ENCODE measurements at places on chromosomes 7 and 10. TPM values are rescaled to one million over a fixed set of nuclear protein-coding genes. Genes with fewer than 3 reads are reported as not detected.
A peak's percentile ranks its signal among the peaks of the same experiment; 100 is the strongest.

SFTPD gene
- not detected for total RNA-seq

- DNase-seq: no peak
Measured at GRCh38 chr10:75014516-75015230, 96.8 kb upstream of the SAMD8 start.

CPXM2 gene
- not detected for total RNA-seq

- no peak for DNase-seq
Measured at GRCh38 chr10:78207776-78208175, 174.1 kb downstream of the RPS24 start.

- DNase-seq: peak; percentile 2
Measured at GRCh38 chr10:43254199-43254730, 12.6 kb downstream of the RASGEF1A start.

ODAD2 gene
- total RNA-seq: not detected

DNA sequence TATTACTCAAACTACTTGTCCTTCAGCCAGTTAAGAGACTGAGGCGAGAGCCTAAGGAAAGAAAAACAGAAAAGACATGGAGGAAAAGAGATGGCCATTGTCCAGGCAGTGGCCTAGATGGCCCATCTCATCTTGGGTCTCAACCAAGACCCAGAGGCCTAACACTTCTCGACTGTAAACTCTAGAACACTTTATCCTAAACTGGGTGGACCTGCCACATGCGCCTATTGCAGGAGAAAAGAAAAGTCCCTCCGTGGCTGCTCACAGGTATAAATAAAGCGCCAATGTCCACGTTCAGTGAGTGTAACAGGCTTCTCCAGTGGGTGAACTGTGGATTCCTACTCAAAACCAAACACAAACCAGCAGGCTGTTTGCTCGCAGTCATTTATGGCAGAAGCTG, 92.7 kb upstream of the DDC start:
- DNase-seq: no peak

GRCh38 chr7:417973-418601, 101.6 kb downstream of the PDGFA start:
- no peak for DNase-seq

- no peak for DNase-seq
Measured at GRCh38 chr10:6044751-6045313, 17.3 kb downstream of the IL2RA start.

PLAU gene
- total RNA-seq: 0.10 TPM

DNA sequence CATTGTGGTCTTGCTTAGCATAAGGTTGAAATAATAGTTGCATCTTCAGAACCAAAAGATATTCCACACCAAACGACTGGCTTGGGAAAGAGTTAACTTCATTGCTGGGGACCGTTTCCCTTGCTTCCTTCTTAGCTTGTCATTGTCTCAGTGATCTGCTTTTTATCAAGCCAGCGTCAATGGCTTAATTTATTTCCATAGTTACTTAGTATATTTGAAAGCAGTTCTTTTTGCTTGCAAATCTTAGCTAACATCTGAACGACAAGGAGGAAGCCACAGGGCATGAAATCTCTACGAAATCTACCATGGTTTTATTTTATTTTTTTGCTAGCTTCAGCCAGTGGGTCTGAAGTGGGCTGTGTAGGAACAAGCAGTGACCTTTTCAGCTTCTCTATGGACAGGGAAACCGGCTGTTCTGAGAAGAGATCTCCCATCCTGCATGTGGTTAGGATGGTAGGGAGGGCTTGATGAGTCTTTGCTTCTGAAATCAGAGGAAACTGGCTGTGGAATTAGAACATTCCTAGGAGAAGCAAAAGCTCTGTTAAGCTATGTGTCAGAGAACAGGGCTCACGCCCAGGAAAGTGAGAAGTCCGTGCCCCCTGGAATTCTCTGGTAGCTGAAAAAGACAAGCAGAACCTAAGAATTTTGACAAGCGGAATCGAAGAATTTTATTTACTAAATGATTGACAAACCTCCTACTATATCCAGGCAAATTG, 8.0 kb downstream of the SLC18A2 start:
- DNase-seq: no peak

RAB19 gene
- total RNA-seq: 0.55 TPM

TBX20 gene
- 0.11 TPM for total RNA-seq

GRCh38 chr10:91604553-91605534, 28.0 kb downstream of the PPP1R3C start:
- no peak for DNase-seq

- DNase-seq: peak; percentile 49
Measured at GRCh38 chr10:70477661-70478162, 855 bp upstream of the PALD1 start.

CDC14C gene
- not detected for total RNA-seq

GRCh38 chr7:81869670-81870069, 99.8 kb upstream of the HGF start:
- DNase-seq: no peak

DNA sequence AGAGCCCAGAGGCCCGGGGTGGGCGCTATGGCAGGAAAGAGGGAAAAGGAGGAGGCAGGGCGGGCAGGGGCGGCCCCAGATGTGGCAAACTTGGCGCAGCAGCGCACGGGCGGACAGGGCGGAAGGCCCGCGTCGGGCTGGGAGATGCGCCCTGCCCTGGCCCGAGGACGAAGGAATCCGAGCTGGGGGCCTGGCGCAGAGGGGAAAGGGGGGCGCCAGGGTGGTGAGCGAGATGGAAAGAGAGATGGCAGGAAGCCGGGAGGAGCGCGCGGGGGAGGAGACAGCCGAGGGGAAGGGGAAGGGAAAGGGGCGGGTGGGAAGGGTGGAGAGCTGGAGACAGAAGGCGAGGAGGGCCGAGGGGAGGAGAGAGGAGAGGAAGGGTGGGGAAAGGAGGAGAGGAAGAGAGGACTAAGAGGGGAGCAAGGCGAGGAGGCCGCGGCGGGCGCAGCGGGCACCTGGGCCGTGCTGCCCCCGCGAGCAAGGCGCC, at the start of gene MARVELD1:
Gene MARVELD1, plus strand, starts transcription at position 392 of the 487 bp plus-strand sequence. CDS start 147 bp downstream, outside the sequence.
- DNase-seq: no peak

DNA sequence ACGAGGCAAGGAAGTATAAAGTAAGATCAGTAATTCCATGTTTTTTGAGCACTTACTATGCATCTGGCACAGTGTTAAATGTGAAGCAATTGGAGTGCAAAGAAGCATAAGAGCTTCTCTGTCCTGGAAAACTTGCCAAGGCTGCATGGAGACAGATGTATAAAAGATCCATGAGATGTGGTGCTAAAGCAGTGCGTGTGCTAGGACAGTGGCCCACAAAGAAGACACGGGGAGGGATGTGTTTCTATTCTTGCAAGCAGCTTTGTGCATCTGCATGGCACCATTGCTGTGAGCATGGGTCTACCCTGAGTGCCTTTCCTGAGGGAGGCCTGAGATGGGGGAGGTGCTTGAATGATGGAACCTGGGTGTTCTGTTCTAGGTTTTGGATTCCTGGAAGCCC, 5.1 kb upstream of the CDHR3 start:
- DNase-seq: no peak

DNA sequence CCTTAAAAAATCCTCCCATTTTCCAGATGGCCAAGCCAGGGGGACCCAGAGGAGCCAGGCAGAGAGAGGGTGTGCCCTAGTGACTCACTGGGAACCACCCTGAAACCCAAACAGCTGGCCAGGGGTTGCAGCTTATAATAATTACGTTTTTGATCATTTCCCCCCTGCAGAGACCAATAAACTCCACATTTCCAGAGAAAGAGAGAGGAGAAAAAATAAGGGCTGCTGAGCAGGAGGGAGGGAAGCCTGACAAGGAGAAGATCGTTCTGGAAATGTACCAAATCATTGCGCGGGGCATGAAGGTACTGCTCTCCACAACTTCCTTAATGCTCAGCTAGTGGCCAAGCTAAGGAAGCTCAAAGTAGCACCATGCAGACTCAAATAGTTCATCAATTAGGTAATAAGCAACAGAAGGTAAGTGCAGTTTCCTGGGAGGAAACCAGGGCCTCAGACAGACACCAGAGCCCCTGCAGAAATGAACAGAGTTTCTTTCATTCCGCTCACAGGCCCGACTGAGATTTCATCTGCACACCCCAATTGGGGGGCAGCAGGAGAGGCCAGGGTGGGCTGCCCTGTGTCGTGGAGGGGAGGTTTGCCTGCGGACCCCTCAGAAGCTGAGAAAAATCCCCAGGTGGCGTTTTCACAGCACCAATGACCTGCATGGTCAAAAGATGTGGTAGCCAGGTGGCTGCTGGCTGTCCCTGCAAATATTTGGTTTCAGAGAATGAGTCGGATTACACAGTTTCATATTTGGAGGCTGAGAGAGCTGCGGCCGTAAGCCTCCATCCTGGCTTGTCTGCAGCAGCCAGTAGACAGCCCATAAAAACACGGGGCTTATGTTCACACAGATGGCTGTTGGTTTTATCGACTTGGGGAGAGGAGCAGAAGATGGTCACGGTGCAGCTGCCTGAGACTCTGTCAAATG, 153.2 kb upstream of the LYZL2 start:
- DNase-seq: no peak

DNA sequence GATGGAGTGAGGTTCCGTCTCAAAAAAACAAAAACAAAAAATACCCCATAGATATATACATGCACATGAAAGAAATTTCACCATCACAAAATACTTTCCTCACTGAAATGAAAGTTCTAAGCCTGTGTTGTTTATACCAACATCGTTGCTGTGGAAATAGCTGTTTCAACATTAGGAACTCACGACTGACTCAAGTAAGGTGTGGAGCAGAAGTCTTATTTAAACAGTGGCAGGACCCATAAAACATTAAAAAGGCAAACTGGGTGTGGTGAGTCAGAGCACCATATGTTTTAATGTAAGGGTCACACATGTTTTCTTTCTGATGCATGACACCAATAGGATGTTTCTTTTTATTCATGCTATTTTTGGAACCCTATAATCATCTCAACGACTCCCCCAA, 48.3 kb downstream of the BAIAP2L1 start:
- DNase-seq: no peak

DNA sequence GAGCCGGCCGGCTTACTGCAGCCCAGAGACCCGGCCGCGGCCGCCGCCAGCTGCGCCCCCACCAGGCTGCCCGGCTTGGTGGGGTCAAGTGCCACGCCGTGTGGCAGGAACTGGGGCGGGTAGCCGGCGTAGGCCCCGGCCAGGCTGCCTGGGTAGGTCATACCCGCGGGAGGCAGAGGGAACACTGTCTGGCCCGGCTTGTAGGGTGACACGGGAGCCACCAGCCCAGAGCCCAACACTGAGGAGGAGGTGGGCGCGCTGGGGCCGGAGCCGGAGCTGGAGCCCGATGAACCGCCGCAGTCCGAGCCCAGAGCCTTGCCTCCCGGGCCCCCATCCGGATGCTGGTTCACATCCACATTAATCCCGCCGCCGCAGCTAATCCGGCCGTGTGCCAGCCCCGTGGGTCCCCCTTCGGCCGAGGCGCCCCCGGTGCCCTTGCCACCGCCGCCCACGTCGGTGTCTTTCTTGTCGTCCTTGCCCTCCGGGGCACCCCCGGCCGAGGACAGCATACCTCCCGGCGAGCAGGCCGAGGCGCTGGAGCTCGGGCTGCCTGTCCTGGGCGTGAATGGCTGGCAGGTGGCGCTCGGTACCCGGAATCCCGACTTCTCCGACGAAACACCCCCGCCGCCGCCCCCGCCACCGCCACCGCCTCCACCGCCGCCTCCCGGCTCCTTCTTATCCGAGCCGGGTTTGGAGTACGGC, 2.0 kb downstream of the ZNF503 start:
- DNase-seq: no peak

ZNF239 gene
- total RNA-seq: 9.4 TPM

DNA sequence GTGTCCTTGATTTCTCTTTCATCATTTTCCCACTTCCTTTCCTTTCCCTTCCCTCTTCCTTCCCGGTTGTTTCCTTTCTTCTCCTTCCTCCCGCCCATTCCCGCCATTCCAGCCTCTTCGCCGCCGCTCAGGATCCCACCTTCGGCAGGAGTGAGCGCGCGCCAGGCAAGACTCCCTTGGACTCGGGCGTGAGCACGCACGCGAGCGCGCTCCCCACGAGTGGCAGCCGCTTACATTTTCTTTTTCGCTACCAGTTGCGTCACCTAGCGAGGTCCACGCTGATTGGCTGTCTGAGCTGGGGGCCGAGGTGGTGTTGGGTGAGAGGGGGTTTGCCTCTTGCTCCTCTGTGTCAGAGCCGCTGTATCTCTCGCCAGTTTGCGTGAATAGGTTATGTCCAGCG, 11.8 kb downstream of the ZAN start:
- peak; percentile 45 for DNase-seq

DNA sequence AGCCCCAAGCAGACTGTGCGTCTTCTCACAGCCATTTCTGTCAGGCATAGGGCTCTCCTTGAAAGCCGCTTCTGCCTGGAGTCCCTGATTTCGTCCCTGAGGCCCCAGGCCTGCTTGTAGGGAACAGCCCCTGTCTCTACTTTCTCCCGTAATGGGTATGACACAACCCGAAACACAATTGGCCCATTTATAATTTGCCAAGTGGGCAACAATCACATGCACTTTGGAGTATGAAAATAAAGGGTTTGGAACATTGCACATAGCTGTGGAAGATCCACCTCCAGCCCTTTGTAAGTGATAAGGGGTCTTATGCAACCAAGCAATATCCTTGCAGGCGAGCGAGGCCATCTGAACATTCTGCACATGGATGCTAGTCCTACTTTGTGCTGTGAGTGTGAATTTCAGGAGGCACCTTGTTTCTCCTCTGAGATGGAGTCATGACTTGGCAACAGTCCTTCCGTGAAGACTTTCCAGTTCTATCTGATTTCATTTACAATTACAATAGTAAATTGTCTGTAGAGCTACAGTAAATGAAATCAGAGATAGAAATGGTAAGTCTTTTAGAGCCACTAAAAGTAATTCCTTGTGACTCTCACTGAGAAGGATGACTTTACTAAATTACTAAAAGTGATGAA, 141.5 kb downstream of the CUBN start:
- no peak for DNase-seq

- no peak for DNase-seq
Measured at GRCh38 chr10:106577266-106577665, 587.2 kb downstream of the SORCS1 start.

- DNase-seq: no peak
Measured at GRCh38 chr7:129969881-129970446, 17.2 kb upstream of the UBE2H start.

FEZF1 gene
- total RNA-seq: not detected

DNA sequence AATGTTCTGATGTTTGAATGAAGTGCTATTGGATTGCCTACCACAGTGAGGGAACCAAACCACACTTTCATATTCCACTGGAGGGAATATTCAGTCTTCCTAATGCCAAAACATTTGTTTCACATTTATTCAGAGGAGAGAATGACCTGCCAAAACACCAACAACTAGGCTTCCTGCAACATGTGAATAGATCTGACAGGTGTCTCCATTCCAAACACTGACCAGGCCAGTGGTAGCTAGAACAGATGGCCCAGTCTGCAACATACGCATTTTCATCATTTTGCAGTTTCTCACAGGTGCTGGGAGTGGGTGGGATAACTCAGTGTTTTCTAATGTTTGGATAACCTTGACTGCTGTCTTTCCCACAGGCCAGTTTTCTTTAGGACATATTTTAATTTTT, 110.0 kb downstream of the RELN start:
- no peak for DNase-seq

OIT3 gene
- total RNA-seq: not detected

C10orf62 gene
- not detected for total RNA-seq

All from activated B cell treated with CpG ODN at 0.5 μM for 24 hours (primary cell).